ENCODE measurements at places on chromosomes 7 and 10.

- DNase-seq: no peak
These were observed 214.7 kb downstream of the CELF2 start for GRCh38 chr10:11232222-11232961.

DNA sequence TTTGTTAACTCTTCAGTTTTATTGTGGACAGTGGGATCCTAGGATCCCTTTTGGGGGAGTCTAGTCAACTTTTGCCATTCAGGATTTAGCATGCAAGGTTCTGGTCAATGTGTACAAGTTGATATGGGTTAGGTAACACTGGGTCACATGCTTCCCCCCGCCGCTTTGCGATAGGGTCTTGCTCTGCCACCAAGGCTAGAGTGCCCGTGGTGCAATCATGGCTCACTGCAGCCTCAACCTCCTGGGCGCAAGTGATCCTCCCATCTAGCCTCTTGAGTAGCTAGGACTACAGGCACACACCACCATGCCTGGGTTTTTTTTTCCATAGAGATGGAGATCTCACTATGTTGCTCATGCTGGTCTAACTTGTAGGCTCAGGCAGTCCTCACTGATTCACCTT, 3.2 kb upstream of the CSGALNACT2 start:
- DNase-seq: no peak

DNA sequence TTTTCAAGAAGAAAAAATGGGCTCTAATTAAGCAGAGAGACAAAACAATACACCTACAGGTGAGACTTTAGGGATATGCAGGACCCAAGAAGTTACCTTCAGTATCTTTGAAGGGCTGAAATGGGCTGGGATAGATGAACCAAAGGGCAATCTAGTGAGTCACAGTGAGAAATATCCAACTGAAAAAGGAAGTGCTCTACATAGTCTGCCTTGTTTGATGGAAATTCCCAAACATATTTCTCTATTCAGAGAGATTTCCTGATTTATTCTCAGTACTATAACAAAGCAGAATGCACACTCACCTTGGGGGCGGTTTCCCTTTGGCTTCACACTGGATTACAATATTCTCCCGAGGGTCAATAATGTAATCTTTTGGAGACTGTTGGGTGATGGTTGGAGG, 104.1 kb upstream of the LAMB4 start:
- DNase-seq: no peak

DNA sequence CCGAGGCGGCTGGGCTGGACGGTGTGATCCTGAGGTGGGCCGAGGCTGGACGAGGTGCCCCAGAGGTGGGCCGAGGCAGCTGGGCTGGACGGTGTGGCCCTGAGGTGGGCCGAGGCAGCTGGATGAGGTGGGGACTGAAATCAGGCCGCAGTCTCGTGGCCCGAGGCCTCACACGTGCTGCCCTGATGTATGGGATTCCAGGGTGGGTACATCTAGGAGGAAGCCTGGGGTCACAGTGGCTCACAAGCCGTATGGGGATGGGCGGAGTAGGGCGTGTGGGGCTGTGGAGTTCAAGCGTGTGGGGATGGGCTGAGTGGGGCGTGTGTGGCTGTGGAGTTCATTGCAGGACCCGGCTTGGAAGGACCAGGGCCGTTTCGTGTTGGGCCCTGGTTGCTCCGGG, 12.5 kb upstream of the NKX6-2 start:
- DNase-seq: no peak

- DNase-seq: no peak
These were observed 50.4 kb downstream of the SEC23IP start for GRCh38 chr10:119942973-119943372.

GRCh38 chr7:50766106-50766848, 16.4 kb downstream of the GRB10 start:
- no peak for DNase-seq

GRCh38 chr10:58330431-58330830, 4.4 kb upstream of the UBE2D1 start:
- DNase-seq: peak; percentile 26

All from Kasumi-1 (cell line).